Naive thymus-derived CD4-positive, alpha-beta T cell (primary cell): ENCODE measurements at places on chromosomes 7 and 10. TPM values are rescaled to one million over a fixed set of nuclear protein-coding genes. Genes with fewer than 3 reads are reported as not detected.

DNA sequence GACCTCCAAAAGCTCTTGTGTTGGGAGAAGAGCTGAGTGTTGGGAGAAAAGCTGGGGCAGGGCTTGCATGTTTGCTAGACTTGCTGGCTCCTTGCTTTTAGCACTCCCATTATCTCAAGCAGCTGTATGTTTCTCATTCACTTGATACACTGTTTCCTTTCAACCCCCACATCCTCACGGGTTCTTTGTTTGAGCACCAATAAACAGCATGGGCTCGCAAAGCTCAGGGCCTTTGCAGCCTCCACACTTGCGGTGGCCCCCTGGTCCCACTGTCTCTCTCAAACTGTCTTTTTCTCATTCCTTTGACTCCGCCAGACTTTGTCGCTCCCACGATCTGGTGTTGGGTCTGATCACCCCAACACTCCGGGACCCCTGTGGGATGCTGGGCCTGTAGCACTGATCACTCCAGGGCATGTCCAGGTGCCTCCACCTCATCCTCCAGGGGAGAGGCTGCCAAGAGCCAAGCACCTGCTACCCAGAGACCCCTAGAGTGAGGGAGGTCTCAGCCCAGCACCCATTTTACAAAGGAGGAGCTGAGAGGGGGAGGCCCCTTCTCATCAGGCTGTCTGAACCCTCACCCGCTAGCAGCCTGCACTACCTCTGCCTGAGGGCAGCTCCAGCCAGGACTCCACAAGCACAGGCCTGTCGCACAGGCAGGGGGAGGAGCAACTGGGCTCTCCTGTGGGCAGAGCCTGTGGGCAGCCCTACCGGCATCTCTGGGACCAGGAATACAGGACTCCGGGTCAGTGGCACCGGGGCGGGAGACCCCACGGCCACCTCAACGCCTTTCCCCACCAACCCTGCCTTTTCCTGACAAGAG, 49.1 kb upstream of the MSMB start:
- peaks cover 67% of the 10 kb centered on the region for H3K4me1 ChIP-seq
- no peaks in the 10 kb centered on the region for H3K27me3 ChIP-seq
- H3K27ac ChIP-seq: peak overlapping the region; percentile 80
- H3K4me3 ChIP-seq: peak overlapping the region; percentile 72

The ASIC3 gene
- polyA plus RNA-seq: not detected

DNA sequence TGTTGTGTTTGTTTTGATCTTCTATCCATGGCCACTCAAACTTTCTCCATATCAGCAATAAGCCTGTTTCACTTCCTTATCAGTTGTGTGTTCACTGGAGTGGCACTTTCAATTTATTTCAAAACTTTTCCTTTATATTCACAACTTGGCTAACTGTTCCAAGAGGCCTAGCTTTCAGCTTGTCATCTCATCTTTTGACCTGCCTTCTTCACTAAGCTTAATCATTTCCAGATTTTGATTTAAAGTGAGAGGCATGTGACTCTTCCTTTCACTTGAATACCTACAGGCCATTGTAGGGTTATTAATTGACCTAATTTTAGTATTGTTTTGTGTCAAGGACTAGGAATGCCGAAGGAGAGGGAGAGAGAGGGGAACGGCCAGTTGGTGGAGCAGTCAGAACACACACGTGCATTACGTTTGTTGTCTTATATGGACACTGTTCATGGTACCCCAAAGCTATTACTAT, 5.5 kb upstream of the GNAT3 start:
- H3K4me1 ChIP-seq: no peaks in the 10 kb centered on the region
- H3K27me3 ChIP-seq: no peaks in the 10 kb centered on the region
- no peak for DNase-seq
- H3K4me3 ChIP-seq: no peak overlapping the region
- H3K27ac ChIP-seq: no peak overlapping the region
- no peaks in the 10 kb centered on the region for H3K36me3 ChIP-seq

DNA sequence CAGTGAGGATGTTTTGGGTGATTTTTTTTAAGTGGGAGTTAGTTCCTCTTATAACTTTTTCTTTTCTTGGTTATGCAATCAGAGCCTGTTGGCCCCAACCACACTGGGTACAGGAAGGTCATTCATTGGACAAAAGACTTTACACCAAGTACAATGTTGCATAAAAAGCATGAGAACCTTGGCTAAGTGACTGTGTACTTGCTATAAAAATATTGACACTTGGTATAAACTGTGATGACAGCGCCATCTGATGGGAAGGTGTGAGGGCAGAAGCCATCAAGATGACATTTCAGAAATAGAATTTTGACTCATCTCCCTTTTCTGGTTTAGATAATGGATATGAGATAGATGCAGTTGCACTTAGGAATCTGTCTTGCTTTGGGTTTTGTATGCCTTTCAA, 126.4 kb upstream of the CCDC6 start:
- H3K27ac ChIP-seq: no peak overlapping the region
- no peaks in the 10 kb centered on the region for H3K36me3 ChIP-seq
- peak; percentile 10 for DNase-seq
- H3K4me3 ChIP-seq: no peak overlapping the region
- H3K4me1 ChIP-seq: no peaks in the 10 kb centered on the region
- no peaks in the 10 kb centered on the region for H3K27me3 ChIP-seq

- H3K27ac ChIP-seq: no peak overlapping the region
- no peaks in the 10 kb centered on the region for H3K27me3 ChIP-seq
- no peaks in the 10 kb centered on the region for H3K36me3 ChIP-seq
- DNase-seq: no peak
Observed at GRCh38 chr10:1685699-1686490, 51.4 kb downstream of the ADARB2 start.

DNA sequence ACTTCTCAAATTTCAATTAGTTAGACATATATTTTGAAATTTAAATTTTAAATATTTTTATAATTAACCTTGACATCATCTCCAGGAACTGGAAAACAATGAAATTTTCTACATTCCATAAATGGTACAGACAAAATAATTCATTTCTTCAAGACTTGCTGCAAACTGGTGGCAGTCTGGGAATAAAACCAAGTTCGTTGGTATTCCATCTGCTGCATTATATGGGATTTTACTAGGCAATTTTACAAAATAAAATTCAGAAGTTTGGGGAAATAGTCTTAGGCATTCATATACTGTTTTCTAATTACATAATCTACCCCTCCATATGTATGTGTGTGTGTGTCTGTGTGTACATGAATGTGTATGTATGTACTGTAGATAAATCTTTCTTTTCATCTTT, 984.6 kb upstream of the KCND2 start:
- no peaks in the 10 kb centered on the region for H3K4me1 ChIP-seq
- no peak overlapping the region for H3K27ac ChIP-seq
- H3K4me3 ChIP-seq: no peak overlapping the region
- no peaks in the 10 kb centered on the region for H3K27me3 ChIP-seq
- no peaks in the 10 kb centered on the region for H3K36me3 ChIP-seq

GRCh38 chr7:10401793-10402192, 571.9 kb upstream of the PHF14 start:
- no peaks in the 10 kb centered on the region for H3K4me1 ChIP-seq
- no peak for DNase-seq
- H3K27ac ChIP-seq: no peak overlapping the region
- no peak overlapping the region for H3K4me3 ChIP-seq
- no peaks in the 10 kb centered on the region for H3K36me3 ChIP-seq

The FEZF1 gene
- not detected for polyA plus RNA-seq

- DNase-seq: no peak
- no peaks in the 10 kb centered on the region for H3K4me1 ChIP-seq
- H3K36me3 ChIP-seq: no peaks in the 10 kb centered on the region
- H3K4me3 ChIP-seq: no peak overlapping the region
Observed at GRCh38 chr7:81652225-81652624, 117.6 kb downstream of the HGF start.

The HTR5A gene
- not detected for polyA plus RNA-seq

The KCNMA1 gene
- not detected for polyA plus RNA-seq

DNA sequence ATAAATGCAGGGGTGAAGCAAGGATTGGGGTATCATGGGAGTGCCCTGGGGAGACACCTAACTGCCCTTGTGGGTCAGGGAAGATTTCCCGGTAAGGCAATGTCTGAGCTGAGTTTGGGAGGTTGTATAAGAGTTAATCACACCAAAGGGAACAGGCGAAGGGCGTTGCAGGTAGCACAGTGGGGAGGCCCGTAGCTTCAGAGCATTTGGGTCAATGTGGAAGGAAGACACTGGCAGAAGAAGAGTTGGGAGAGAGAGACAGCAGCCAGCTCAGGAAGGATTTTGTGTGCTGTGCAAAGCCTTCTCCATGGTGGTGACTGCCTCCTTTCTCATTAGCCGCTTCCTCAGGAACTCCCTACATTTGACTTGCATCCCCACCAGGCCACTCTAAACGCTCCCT, 80.8 kb upstream of the LEP start:
- no peak overlapping the region for H3K4me3 ChIP-seq
- H3K36me3 ChIP-seq: no peaks in the 10 kb centered on the region
- H3K4me1 ChIP-seq: no peaks in the 10 kb centered on the region
- peaks cover 10% of the 10 kb centered on the region for H3K27me3 ChIP-seq
- DNase-seq: no peak

- no peak overlapping the region for H3K4me3 ChIP-seq
- no peaks in the 10 kb centered on the region for H3K4me1 ChIP-seq
- no peak for DNase-seq
Observed at GRCh38 chr7:108268200-108268820, 138.1 kb upstream of the LAMB4 start.

The CYP3A5 gene
- 0.69 TPM for polyA plus RNA-seq

The KCP gene
- not detected for polyA plus RNA-seq

DNA sequence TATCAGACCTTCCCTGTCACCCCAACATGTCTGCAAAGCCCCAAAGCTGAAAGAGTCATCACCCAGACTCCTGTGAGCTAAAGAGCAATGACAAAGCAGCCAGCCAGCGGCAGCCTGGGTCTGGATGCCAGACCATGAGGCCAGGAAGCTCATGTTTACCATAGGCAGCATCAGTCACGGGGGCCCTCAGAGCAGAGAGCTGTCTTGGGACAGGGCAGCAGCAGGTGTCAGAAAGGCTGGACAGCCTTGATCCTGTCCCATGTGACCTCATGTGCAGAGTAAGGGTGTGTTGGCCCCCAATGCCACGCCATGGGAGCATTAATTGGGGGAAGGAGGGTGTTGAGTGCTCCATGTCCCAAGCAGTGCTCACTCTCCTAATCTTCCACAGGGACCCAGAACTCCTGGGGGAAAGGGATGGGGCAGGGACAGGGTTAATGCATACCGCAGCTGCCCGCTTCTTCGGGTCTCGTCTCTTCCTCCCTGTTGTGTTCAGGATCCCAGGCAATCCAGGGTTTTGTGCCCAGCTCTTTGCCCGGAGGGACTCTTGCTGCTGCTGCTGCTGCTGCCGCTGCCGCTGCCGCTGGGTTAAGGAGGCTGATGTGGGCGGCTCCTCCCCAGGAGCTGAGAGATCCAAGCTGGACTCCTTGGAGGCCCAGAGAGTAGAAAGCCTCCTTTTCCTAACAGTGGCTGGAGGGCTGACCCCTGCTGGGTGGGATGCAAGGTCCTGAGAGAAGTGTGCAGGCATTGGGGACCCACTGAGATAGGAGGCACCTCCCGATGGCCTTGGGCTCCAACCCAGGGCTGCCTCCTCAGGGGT, 7.1 kb downstream of the CCDC201 start:
- no peak overlapping the region for H3K27ac ChIP-seq
- no peaks in the 10 kb centered on the region for H3K36me3 ChIP-seq
- DNase-seq: no peak
- H3K4me1 ChIP-seq: no peaks in the 10 kb centered on the region
- H3K4me3 ChIP-seq: no peak overlapping the region

DNA sequence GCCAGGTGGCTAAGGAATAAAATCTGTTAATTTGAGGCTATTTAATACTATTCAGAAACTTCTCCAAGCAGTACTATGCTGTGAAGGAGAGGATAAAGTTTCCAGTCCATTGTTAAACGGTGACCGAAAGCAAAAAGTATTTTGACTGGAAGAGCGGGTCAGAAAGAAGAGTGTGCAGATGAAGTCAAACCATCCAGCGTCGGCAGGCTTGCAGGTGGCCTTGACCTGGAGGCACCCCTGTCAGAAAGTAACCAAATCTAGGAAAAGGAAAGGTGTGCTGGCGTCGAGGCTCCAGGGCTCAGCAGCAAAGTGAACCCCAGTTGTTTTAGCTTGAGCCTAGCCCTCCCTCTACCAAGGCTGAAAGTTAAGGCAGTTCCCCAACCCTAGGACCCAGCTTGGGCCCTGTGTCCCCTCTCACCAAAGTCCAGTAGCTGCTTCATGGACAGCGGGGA, 544 bp downstream of the PDK4 start:
- H3K4me3 ChIP-seq: no peak overlapping the region
- DNase-seq: no peak
- H3K27me3 ChIP-seq: no peaks in the 10 kb centered on the region
- no peak overlapping the region for H3K27ac ChIP-seq
- no peaks in the 10 kb centered on the region for H3K36me3 ChIP-seq

The POLR2J gene
- 64.2 TPM for polyA plus RNA-seq

GRCh38 chr7:69032848-69033247, 565.4 kb upstream of the AUTS2 start:
- no peak for DNase-seq
- no peaks in the 10 kb centered on the region for H3K4me1 ChIP-seq
- H3K36me3 ChIP-seq: no peaks in the 10 kb centered on the region
- no peak overlapping the region for H3K4me3 ChIP-seq
- H3K27ac ChIP-seq: no peak overlapping the region

GRCh38 chr10:53003094-53003493, 230.5 kb upstream of the MBL2 start:
- no peaks in the 10 kb centered on the region for H3K4me1 ChIP-seq
- no peaks in the 10 kb centered on the region for H3K27me3 ChIP-seq
- H3K27ac ChIP-seq: no peak overlapping the region
- no peak for DNase-seq
- H3K4me3 ChIP-seq: no peak overlapping the region

The ZNF789 gene
- 10.6 TPM for polyA plus RNA-seq

DNA sequence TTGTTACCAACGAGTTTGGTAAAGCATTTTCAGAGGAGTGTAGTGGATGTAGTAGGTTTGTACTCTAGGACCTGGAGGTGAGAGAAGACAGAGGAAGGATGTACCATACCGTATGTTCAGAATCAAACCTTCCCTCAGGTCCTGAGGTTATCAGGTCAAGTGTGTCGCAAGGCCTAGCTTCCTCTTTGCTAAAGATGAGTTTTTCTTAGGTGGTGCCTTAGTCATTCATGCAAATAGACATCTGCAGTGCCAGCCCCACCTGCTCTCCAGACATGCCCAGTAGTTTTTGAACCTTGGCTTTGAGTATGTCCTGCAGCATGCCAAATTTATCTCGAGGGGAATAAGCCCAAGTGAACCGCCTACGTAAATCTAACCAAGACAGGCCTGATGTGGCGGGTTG, 71.3 kb downstream of the HDAC9 start:
- H3K27ac ChIP-seq: no peak overlapping the region
- no peaks in the 10 kb centered on the region for H3K36me3 ChIP-seq
- no peak for DNase-seq
- no peaks in the 10 kb centered on the region for H3K27me3 ChIP-seq
- no peak overlapping the region for H3K4me3 ChIP-seq

The LRRC61 gene
- polyA plus RNA-seq: 18.2 TPM

- no peak for DNase-seq
- H3K27me3 ChIP-seq: no peaks in the 10 kb centered on the region
- no peak overlapping the region for H3K4me3 ChIP-seq
- H3K36me3 ChIP-seq: no peaks in the 10 kb centered on the region
Observed at GRCh38 chr10:113341138-113341537, 211.7 kb upstream of the HABP2 start.
